Stimulated activated CD8-positive, alpha-beta memory T cell treated with anti-CD3 and anti-CD28 coated beads, Interleukin-12 subunit alpha, Interleukin-12 subunit beta, amount 100 ng/mL, for 4 hours (primary cell): ENCODE measurements at places on chromosomes 13 and 19.

- DNase-seq: no peak
Measured at GRCh38 chr13:23743278-23744076, 145.7 kb downstream of the MIPEP start.

DNA sequence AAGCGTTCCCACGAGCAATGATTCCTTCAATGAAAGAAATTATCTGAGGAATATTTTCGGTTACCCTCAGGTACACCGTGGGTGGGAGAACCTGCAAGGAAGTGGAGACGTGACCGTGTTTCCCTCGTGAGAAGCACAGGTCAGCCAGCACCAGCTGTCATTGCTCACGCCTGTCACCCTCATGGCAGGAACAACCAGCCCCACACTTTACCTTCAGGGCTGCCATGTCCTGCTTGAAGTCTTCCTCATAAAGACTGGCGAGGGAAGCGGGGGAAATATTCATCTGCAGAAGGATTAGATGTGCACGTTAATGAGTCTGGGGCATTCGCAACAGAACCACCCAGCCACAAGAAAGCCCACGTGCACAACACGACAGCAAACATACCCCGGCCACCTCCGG, 18.2 kb downstream of the CARS2 start:
- DNase-seq: no peak

DNA sequence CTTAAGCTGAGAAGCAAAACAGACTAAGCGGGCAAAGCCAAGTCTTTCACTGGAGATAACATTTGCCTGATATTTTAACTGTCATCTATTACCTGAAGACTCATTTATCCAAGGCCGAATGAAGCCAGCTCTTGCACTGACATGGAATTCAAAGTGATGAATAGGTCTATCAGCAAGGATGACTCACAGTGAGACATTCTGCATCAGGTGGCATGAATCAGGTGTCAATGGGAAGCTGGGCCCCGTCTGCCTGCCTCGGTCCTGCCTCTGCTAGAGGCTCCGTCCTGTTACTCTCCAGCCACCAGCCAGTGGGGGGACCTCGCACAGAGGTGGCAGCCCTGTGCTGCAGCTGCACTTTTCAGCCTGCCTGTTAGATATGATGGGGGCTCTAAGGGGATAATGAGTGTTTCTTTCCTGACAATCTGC, 23.5 kb downstream of the STARD13 start:
- no peak for DNase-seq

- DNase-seq: no peak
Measured at GRCh38 chr19:35476149-35476548, 14.1 kb downstream of the KRTDAP start.

DNA sequence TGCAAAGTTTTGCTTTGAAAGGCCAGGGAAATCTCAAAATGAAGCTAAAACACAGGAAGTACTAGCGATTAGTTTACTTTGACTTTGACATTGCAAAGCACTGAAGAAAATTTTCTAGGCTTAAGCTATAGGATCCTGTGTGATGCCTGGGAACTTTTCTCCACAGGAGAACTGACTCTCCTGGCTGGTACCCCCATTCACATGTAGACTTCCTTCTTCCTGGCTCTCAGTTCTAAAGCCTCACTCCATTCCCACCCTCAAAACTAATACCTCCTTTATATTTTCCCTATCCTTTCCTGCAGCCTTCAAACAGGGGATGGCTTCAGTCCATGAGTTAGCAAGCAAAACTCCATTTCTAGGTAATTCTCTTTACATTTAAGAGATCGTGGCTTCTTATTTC, 189.5 kb downstream of the SLITRK1 start:
- no peak for DNase-seq

GRCh38 chr19:20858218-20858617, 64.8 kb upstream of the ZNF85 start:
- no peak for DNase-seq

DNA sequence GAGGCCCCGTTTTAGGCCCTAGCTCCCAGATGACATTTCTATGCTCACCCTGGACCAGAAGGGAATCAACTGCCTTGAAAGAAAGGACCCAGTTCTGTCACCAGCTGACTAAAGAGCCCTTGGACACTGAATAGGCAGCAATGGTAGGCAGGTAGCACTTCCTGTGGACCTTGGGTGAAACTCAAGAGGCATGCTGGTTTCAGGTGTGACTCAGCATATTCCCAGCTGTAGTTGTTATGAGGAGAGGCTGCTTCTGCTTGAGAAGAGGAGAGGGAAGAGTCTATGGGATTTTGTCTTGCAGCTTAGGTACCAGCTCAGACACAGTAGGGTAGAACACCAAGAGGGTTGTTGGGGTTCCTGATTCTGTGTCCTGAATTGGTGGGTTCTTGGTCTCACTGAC, 37.9 kb upstream of the HTR2A start:
- no peak for DNase-seq

DNA sequence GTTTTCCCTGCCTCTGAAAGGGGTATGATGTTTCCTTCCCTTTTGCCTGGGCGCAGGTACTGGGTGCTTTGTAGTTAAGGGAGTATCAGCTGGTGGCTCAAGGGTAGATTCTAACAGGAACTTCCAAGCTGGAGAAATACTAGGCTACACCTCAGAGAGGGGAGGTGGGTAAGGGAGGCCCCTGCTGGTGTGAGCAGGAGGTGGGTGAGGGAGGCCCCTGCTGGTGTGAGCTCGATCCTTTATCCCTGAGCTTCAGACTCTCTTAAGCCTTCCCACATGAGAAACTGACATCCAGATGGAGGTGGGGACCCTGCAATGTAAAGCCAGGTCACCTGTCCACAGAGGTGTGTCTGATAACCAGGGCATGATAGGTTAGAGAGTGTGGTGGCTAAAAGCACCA, 32.1 kb downstream of the CYP2B6 start:
- no peak for DNase-seq

DNA sequence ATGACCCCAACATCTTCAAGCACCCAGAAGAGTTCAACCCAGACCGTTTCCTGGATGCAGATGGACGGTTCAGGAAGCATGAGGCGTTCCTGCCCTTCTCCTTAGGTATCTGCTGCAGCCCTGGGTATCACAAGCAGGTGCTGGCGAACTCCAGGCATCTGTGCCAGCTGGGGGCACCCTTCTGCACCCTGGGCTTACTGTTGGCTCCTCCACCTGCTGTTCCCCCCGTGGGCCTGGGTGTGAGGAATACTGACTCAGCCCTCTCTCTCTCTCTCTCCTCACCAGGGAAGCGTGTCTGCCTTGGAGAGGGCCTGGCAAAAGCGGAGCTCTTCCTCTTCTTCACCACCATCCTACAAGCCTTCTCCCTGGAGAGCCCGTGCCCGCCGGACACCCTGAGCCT, 13.0 kb downstream of the CYP2S1 start:
- no peak for DNase-seq

DNA sequence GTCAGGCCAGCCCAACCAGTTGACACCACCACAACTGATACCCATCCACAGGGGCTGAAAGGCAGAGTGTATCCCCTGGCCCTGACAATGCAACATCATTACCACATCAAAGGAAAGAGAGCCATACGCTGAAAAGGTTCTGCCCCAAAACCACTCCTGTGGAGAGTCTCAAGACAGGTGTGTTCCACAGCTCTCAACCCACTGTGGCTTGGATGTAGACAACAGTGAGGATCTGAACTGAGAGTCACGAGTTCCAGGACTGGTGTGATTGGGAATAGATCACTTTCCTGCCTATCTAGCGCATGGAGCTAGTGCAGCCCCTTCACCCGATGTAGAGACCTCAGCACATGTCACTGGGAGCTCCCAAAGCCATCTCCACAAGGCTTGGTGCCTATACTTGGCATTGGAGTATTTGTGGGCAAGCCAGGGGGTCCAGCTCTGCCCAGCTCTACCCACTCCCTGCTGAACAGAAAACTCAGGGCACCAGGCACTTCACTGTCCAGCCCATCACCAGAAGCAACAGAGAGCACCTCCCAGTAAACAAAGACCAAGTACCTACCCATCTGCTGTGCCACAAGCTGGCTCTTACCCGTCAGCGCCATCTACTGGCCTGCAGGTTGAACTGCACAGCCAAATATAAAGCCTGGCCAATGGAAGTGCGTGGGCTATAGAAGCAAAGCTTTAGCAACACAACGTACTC, 579.5 kb downstream of the UQCRFS1 start:
- peak; percentile 5 for DNase-seq

- DNase-seq: no peak
Measured at GRCh38 chr19:14150041-14150769, 13.8 kb upstream of the ASF1B start.

GRCh38 chr13:112131081-112131712, 64.2 kb downstream of the SOX1 start:
- no peak for DNase-seq

GRCh38 chr13:108463340-108463739, 166.1 kb upstream of the MYO16 start:
- DNase-seq: no peak

DNA sequence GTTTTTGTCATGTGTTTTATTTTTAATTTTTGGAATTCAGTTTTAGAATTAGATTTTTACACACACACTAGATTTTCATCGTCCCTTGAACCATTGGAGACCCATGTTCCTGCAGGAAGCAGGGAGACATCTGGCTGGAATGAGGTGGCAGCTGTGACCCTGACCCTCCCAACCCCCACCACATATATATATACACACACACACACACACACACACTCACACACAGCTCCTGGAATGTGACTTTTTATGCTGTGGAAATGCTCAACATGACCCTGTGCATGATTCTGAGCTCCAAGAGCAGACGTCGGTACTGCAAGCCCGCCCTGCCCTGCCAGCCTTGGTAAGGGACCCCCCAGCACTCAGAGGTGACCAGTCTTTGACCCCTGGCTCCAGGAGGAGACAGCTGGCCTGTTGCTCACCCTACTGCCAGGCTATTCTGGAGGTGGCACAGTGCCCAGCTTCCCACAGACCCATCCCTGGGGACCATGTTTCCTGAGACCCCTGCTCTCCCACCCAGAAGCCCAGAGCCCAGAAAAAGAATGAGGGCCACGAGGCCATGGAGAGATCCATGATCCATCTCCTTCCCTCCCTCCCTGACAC, 103.2 kb upstream of the VSTM2B start:
- DNase-seq: no peak

DNA sequence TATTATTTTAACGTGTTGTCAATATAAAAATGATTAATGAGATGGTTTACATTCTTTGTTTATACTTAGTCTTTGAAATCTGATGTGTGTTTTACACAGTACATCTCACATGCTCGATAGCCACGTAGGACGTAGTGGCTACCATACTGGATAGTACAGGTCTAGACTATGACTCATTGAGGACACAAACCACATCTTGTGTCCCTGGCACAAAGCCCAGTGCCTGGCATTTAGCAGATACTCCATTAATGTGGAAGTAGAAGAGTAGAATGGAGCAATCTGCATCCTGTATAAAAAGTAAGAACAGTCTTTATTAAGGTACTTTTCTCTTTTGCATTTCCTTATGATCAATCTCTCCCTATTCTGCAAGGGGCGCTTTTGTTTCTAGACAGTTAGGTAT, 49.0 kb upstream of the FRY start:
- no peak for DNase-seq

DNA sequence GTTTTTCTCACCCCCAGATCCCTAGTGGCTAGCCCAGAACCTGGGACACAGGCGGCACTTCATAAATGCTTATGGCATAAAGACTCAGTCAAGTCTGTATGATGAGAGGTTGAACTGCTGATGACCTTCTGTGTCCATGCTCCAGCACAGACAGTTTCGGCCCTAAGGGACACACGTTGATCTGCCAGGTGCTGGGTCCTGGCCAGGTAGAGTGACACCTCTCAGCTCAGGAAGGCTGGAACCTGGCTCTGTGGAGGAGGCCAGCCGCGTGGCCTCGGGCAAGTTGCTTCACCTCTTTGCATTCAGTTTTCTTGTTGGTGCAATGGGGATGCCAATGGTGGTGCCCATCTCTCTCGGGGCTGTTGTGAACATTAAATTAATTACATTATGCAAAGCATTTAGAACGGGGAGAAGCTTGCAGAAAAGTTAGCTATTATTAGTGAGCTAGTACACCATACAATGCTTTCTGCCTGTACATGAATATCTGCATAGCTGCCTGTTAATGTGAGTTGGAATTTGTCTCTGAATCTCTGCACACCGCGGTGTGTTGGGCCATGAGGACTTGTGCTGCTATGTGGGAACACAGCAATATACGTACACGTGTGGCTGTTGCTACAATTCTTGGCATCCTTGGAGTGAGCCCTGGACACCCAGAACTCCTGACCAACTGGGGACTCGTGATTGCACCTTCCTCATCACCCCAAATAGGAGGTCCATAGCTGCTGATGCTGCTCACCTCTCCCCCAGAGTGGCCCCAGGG, 8.4 kb downstream of the GADD45B start:
- DNase-seq: no peak

GRCh38 chr13:22262001-22262885, 591.4 kb downstream of the FGF9 start:
- no peak for DNase-seq

GRCh38 chr13:50200988-50201387, 185.7 kb downstream of the KCNRG start:
- DNase-seq: no peak

GRCh38 chr19:5436106-5436947, 18.9 kb upstream of the ZNRF4 start:
- no peak for DNase-seq

DNA sequence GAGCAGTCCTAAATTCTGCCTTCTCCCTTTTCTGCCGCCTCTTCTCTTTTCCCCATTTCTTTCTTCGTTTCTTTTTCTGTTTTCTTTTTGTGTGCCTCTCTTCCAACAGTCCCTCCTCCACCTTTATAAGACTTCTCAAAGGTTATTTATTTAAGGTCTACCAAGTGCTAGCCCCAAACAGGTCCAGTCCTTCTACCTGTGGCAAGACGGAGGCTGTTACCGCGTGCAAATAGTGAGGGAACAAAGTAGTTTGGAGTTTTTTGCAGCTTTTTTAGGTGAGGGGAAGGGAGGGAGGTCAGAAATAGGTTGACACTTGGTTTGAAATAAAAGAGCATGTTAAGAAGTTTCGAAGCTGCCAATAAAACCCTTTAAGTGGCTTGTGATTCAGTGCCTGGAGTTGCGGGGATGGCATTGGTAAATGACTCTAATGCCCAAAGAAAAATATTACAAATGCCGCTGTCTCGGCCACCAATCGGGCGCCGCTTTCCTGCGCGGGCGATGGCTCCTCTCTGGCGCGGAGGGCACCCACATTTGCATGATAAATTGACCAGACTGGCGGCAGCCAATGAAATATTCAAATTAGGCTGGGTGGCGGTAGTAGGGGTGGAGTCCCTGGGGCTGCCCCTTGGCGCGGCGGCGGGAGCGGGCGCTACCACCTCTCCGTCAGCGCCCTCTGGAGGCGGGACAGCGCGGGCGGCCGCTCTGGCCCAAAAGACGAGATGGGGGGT, 7.5 kb upstream of the TSHZ3 start:
- DNase-seq: no peak

DNA sequence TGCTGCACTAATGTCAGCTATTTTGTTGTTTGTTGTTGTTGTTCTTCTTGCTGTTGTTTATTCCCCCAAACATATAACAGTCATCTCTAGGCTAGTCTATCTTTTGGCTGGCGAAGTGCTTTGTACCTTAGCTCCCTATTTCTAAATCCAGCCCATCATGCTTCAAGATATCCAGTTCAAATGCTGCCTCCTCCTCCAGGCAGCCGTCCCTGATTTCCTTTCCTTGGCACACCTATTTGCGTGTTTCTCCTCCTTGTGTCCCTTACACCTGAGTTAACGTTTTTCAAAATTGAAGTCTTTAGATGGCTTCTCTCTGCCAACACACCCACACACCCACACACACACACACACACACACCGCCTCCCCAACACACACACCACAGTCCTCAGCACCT, 25.5 kb downstream of the INSR start:
- no peak for DNase-seq
